NCI-H69 (cell line): ENCODE measurements at places on chromosomes 2 and 18.

DNA sequence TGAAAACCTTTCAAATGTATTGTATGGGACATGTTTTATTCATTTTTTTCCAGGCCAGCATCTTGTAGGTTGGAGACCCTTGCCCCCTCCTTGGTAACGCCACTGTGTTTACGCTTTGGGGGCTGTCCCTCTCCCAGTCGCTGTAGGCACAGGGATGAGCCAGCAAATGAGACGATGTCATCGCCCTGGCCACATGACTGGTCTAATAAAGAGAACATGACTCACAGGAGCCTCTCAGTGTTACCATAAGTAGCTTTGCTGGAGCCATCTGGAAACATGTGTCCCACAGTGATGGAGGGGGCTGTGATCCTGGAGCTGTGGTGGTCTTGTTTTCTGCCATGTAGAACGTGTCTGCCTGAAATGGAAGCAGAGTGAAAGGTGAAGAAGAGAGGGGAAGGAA, 78.9 kb downstream of the CD8B2 start:
- no peak for DNase-seq

GRCh38 chr2:65765376-65765775, 333.0 kb upstream of the SPRED2 start:
- DNase-seq = no peak

- DNase-seq = peak; percentile 72
Observed at GRCh38 chr18:7789856-7790552, 222.9 kb downstream of the PTPRM start.

DNA sequence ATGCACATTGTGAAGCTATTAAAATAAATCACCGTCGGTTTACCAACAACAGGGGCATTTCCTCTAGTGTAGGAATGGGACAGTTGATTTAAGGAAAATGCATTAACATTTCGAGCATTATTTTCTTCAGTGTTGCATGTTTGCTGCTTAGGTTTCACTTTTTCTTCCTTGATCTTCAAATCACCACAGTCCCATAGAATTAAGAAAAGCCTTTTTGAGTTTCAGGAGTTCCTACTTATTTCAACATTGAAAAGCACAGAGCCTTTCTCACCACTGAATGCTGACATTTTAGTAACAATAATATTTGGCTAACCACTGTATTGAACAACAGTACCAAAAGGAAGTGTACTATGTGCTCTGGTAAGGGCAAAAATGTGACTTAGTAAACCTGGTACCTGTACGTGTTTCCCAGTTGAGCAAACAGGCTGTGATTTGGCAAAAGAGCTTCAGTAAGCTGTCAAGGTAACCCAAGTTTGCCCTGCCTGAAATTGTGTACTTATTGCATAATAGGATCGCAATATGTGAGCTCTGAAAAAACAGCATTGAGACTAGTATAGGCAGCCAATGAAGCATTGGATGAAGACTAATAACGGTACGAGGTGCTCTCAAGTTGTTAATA, 2.2 kb downstream of the LRRTM4 start:
- DNase-seq = no peak

DNA sequence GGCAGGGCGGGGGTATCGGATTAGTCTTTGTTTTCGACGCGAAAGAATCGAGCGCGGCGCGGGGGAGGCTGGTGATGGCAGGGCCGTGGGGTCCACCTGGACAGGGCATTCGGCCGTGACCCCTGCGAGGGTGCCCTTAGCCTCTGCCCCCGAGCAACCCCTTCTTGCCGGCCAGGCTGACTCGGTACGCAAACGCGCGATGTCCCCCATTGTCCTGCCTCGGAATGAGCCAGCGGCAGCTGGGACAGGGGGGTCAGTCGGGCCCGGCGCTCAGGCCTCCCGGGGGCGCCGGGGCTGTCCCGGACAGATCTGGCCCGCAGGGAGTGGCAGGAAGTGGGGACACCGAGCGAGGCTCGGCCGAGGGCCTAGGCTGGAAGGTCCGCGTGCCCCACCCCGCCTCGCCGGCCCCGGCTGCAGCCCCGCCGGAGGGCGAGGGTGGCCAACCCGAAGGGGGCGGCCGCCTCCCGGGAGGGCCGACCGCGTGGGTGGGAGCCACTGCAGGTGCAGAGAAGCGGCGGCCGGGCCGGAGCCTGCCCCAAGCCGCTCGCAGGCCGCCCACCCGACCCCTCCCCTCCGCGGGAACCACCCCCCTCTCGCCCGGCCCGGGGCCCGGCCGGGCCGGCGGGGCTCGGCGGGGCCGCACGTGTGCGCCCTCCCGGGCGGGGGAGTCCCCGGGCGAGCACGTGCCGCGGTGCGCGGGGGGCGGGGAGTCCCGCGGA, at the start of gene TET3:
TET3 (plus strand) TSS at position 708 of the 719 bp plus-strand sequence. CDS start 1,494 bp downstream, outside the sequence.
- peak; percentile 48 for DNase-seq

DNA sequence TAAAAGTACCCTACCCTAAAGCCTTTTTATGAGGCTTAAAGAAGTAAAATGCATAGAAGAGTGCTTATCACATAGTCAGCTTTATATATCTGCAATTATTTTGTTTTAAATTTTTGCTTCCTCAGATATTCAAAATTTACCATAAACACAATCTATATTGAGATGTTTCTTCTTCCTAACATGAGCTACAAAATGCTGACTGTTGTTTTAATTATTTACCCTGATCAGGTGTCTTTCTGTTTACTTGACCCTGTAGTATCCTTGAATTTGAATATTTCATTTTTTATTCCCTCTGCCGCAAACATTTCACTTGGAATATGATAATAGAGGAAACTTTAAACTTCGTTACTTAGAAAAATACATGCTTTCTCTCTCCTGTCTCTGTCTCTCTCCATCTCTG, 147.9 kb downstream of the TMX3 start:
- no peak for DNase-seq

DNA sequence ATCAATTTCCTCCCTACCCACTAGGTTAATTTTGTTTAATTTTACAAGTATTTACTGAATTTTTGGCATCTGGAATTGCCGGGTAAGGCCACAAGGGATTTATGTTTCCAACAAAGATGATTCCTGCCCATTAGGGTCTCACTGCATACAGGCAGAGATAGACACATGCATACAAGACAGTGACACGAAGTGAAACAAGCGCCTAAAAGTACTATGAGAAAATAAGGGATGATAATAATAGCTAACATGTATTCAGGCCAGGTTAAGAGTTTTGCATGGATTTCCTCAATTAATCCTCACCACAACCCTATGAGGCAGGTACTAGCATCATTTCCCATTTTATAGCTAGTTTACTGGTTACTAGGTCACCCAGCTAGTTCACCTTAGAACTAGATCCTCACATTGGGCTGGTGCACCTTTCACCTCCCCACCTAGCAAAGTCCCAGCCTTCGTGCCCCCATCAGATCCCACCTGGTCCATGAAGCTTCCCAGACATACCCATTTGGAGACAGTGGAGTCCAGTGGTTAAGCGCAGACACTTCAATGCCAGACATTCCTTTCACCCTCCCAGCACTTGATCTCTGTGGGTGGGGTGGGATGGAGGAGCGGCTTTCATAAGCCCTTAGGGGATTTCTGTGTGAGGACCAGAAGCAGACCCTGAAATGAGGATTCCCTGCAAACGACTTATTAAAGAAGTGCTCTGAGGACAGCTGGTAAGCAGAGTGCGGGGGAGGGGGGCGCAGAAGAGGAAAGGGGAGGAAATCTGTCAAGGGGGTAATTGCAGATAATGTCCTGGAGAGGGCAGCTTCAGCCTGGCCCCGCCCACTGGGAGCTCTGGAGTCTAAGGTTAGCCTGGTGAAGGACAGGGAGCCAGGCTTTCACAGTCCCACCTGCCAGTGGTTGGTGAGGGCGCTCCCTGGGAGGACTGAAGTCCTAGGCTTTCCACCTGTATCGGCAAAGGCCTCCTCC, 5.8 kb upstream of the DGUOK start:
- peak; percentile 62 for DNase-seq

- DNase-seq = no peak
Observed at GRCh38 chr2:11705063-11705462, 35.1 kb upstream of the NTSR2 start.

DNA sequence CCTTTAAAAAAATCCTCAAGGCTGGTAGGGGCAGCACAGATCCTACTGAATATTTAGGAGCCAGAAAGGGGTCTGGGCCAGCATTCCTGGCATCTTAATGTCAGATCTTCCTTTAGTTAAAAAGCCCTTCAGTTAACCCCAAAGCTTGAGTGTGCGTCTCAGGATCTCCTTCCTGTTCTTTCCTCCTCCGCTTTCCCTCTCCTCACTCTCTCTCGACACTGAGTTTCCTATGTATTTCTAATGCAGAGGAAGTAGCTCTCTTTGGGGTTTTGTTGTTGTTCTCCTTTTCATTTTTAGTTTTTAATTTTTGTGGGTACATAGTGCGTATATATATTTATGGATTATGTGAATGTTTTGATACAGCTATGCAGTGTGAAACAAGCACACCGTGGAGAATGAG, 109.9 kb upstream of the COPS8 start:
- DNase-seq = no peak

GRCh38 chr2:155633887-155634570, 698.5 kb downstream of the NR4A2 start:
- DNase-seq = no peak

GRCh38 chr2:23826771-23827170, 100.2 kb downstream of the ATAD2B start:
- DNase-seq = no peak

DNA sequence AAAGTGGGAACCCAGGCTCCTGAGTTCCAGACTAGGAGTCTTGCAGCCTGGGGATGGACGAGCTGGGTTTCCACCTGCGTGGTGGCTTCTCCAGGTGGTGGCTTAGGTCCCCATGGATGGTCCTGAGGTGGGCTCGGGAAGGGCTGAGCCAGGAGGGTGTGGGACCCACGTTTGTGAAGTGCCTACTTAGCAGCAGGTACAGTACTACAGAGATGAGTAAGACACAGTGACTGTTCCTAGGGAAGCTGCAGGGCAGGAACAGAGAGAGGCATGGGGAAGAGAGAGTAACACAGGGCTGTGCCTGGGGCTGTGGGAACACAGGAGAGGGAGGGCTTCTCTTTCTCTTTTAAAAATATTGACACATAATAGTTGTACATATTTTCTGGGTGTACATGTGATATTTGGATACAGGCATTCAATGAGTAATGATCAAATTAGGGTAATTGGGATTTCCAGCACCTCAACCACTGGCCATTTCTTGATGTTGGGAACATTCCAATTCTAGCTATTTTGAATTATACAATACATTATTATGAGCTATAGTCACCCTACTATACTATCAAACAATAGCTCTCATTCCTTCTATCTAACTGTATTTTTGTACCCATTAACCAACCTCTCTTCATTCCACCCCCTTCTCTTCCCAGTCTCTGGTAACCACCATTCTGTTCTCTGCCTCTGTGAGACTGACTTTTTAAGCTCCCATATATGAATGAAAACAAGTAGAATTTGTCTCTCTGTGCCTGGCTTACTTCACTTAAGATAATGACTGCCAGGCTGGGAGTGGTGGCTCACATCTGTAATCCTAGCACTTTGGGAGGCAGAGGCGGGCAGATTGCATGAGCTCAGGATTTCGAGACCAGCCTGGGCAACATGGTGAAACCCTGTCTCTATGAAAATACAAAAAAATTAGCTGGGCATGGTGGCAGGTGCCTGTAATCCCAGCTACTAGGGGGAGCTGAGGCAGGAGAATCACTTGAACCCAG, 15.0 kb downstream of the TOGARAM2 start:
- DNase-seq = no peak

- DNase-seq = peak; percentile 100
Observed at GRCh38 chr18:43627848-43628530, 350.7 kb upstream of the SYT4 start.

GRCh38 chr2:6325616-6326015, 540.1 kb downstream of the CMPK2 start:
- peak; percentile 92 for DNase-seq

GRCh38 chr2:69554568-69554967, 89.0 kb downstream of the AAK1 start:
- DNase-seq = no peak

- peak; percentile 81 for DNase-seq
Observed at GRCh38 chr2:212536817-212537725, 1.5 kb downstream of the ERBB4 start.

DNA sequence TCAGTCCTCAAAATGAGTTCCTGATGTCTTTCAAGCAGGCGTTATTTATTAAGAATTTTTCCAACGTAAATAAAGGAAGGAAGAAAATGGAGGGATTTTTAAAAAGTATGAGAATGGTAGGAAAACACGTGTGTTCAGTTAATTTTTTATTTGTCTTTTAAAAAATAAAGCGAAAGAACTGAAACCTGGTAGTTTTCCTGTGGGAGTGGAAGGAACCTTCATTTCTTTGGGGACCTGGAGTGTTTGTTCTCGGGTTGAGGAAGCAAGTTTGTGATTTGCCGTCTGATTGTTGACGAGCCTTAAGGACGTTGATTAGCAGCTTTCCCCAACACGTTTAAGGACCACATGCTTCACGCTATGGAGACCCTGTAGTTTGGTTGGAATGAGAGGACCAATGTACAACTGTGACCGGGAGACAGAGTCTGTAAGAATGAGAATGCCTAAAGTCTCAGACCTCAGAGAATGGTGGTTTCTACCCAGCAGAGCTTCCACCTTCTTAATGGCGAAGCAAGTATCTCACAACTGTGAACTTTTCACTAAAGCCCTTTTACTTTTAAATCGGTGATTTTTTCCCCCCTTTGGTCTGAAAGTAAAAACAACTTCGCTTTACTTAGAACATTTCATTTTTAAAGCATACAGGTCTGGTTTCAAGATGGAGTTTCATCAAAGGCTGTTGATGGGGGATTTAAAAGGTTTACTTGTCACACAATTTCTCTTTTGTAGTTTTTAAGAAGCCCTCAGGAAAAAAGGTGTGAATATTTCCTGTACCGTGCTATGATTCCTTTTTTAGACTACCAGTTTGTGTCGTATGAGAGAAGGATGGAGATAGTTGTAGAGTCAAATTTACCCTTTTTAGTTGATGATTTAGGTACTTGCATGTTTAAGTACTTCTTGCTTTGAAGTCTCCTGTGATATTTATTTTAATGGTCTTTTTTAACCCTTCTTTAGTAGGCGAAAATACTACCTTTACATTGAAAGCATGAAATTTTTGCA, 1.4 kb downstream of the TTC39C start:
- peak; percentile 71 for DNase-seq

DNA sequence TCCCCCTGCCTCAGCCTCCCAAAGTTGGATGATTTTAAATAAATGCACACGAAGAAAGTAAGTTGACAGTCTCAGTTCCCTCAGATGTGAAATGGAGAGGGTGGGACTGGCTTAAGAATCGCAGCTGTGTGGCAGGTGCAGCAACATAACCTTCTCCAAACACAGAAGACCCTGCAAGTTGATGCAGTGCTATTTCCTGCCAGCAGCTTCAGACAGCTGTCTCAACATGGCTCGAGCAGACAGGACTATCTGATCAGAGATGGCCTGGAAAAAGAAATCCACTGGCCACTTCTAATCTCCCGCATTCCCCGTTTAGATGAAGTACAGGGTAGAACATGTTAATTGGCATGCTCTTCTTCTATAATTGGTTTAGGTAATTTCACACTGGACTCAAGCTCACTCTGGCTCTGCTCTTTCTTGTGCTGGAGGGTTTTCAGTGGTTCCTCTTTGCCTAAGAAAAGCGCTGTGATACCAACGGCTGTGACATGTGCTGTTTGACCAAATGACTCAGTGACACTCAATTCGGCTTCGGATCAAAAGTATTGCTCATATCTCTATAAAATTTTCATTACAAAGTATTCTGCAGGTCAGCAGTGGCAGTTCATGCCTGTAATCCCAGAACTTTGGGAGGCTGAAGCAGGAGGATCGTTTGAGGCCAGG, 40.2 kb downstream of the MYOM1 start:
- peak; percentile 29 for DNase-seq
